Right lung (tissue), 10 donors: ENCODE measurements at places on chromosomes 12 and 14. TPM values are rescaled to one million over a fixed set of nuclear protein-coding genes. Genes with fewer than 3 reads are reported as not detected.

DNA sequence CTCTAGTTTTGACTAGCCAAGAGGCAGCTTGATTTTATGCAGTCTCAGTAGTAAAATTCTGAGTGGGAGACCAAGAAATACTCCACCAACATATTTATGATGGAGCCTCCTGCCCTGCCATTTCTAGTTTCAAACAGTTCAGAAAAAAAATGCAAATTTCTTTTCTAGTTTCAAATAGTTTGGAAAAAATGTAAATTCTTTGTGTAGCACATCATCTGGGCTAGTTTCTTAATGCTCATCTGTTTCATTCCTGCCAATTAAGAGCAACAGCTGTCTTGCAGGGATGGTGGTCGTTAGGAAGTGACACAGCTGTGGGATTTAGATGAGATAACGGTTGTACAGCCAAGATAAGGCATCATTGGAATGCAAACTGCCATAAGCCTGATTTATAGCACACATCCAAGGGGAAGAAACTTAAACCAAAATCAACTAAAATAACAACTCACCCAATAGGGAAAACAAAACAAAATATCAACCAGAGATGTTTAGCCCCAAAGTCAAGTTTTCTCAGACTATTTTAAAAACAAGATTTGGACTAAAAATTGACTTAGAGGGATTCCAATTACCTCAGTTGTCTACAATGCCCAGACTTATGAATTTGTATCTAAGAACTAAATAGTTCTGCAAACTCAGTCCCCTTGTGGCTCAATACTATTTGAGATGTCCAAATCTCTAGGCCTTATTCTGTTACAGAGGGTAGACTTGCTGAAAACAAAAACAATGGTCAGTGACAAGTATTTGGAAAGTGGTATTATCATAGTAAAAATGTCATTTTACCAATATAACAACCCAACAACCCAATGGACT, 291.3 kb upstream of the ATP2B1 start:
- peak; percentile 55 for DNase-seq

GRCh38 chr12:98769068-98769467, 124.0 kb downstream of the APAF1 start:
- DNase-seq = no peak

GRCh38 chr14:76917158-76917596, 91.0 kb downstream of the LRRC74A start:
- DNase-seq = no peak

The TMEM63C gene
- 0.29 TPM for polyA plus RNA-seq

GRCh38 chr14:68182492-68182891, 362.9 kb downstream of the RAD51B start:
- DNase-seq = no peak

The SLC25A47 gene
- 0.06 TPM for polyA plus RNA-seq

The NUDT14 gene
- 48.9 TPM for polyA plus RNA-seq
